ENCODE measurements at places on chromosomes 16 and 17.
A peak's percentile ranks its signal among the peaks of the same experiment; 100 is the strongest.

GRCh38 chr16:57600952-57601580 is 27.4 kb upstream of the ADGRG1 start:
- no peak for DNase-seq

- no peak for DNase-seq
These were observed 6.6 kb upstream of the CBX8 start for GRCh38 chr17:79803421-79803996.

DNA sequence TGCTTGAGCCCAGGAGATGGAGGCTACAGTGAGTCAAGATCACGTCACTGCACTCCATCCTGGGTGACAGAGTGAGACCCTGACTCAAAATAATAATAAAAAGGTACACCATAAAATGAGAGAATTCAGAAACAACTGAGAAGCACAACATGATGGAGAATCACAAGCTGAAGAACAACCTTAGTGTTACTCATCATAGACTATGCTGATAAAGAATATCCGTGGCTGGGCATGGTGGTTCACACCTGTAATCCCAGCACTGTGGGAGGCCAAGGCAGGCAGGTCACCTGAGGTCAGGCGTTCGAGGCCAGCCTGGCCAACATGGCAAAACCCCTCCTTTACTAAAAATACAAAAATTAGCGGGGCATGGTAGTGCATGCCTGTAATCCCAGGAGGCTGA is 16.0 kb downstream of the CREBBP start:
- no peak for DNase-seq

GRCh38 chr17:82845163-82845807 is 5.5 kb upstream of the ZNF750 start:
- no peak for DNase-seq

DNA sequence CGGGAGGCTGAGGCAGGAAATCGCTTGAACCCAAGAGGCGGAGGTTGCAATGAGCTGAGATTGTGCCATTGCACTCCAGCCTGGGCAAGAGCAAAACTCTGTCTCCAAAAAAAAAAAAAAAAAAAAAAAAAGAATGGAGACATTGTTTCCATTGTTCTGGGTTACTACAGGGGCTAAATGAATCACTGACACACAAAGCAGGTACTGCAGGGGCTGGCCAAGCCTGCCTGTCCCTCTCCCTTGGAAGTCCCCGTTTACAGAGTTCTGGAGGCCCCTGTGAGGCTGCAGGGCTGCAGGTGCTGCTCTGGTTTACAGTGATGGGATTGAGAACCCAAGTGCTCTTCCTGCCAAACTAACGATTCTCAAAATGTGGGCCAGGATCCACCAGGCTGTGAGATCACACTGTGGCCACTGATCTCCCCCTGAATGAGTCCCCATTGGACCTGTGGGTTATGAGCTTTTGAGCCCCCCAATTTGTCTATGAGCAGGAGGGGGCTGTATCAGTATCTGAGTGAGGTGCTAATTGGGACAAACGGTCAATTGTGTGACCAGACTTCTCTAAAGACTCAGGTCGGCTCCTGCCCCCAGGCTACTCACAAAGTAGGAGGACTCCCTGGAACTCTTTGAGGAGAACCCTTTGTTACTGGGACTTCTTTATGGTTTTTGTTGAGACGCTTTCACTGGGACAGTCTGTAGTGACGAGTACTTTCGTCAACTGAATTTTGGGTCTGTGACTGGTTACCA is 39.0 kb downstream of the DNAH17 start:
- DNase-seq = peak; percentile 23

DNA sequence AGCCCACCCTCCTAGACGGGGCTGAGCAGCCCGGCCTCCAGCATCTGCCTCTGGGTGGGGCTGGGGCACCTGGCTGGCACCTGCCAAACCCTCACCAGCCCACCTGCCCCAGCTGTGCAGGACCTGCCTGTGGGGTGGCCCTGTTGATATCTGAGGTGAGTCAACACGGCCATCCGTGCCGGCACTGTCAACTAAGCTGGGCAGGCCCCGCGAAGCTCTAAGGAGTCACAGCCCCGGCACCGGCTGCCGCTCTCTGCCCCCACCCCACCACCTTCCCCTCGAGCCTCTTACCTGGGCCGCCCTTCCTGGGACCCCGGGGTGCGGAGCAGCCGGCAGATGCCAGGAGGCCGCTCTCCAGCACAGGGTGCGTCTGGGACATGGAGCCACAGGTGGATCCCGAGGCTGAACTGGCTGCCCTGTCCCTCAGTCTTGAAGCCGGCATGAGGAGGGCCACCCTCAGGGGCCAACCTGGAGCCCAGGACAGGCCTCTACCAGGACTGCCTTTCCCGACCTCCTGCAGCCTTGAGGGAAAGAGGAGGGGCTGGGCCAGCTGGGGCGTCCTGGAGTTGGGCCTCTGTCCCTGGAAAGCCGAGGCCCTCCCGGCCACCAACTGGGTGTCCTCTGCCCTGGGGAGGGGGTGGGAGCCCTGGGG is 515 bp downstream of the CBFA2T3 start:
- no peak for DNase-seq

DNA sequence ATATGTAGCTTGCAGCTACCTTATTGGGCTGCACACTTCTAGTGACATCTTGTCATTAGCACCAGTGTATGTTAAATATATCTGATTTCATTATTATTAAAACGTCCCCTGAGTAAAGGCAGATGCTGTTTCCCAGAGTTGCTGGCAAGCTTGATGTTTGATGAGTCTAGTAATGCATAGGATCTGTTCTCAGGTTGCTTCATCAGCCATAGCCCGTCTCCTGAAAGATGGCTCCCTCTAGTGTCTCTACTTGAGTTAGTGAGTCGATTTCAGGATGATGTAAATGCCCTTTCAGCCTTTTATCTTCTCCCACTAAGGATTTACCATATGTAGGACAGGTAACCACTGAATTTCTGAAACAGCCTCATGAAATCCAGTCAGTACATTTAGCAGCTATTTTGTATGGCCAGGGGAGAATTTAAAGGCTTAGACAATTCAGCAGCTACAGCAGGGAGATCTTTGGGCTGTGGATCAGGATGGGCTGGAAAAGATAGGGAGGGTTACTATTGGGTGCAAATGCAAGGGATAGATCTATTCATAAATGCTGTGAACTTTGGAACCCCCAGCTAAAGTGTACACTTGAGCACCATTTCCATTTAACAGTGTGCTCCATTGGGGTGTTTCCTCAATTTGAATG is 376.3 kb downstream of the CNTNAP4 start:
- DNase-seq = no peak

DNA sequence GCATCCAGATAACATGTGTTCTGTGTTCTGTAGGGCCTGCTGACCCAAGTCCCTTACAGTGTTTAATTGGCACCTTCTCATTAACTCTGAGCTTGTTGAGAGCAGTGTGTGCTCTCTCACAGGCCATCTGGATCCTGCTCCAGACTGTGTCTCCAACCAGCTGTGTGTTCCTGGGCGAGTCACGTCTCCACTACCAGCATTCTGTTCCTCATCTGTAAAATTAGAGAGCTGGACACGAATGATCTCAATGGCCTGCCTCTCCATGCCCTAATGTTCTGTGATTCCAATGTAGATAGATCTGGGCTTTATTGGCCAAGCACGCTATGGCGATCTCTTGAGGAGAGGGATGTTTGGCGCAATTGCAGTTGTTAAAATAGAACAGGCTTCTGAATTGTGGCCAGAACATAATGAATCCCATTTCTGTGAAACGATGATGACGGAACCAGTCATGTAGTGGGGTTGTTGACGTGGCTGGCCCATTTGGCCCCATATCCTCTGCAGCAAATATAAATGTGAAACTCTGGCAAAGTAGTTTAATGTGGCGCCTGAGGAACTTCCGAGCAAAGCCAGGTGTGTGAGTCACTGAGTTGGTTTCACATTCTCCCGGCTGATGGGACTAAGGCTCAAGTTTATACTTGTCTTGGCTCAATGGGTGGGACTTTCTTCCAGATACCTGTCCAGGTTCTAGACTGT is 22.2 kb downstream of the TBX4 start:
- no peak for DNase-seq

- no peak for DNase-seq
These were observed 4.5 kb upstream of the MMP28 start for GRCh38 chr17:35799942-35800341.

GRCh38 chr16:56828647-56829046 is 36.4 kb upstream of the SLC12A3 start:
- DNase-seq = no peak

GRCh38 chr16:5615868-5616642 is 518.5 kb upstream of the EEF2KMT start:
- peak; percentile 37 for DNase-seq

DNA sequence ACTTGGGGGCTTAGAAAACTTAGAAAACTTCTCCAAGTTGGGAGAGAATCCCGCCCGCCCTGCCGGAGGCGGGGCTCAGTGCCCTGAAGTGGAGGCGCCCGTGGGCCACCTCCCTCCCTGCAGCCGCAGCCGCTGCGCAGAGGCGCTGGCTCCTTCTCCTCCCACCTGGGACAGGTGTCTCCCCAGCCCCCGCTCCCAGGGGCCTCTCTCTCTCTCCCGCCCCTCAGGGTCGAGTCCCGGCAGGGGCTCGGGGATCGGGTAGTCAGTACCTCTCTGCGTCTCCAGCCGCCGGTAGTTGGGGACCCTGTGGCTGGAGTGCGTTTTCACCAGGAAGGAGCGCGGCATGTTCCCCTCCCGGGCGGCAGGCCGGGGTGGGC is 257 bp downstream of the SNAI3 start:
- no peak for DNase-seq

GRCh38 chr16:28202147-28202746 is 9.5 kb downstream of the XPO6 start:
- DNase-seq = no peak

- DNase-seq = no peak
These were observed 145.3 kb upstream of the PLCG2 start for GRCh38 chr16:81633680-81634379.

GRCh38 chr17:17749921-17750320 is 68.7 kb downstream of the RAI1 start:
- DNase-seq = no peak

DNA sequence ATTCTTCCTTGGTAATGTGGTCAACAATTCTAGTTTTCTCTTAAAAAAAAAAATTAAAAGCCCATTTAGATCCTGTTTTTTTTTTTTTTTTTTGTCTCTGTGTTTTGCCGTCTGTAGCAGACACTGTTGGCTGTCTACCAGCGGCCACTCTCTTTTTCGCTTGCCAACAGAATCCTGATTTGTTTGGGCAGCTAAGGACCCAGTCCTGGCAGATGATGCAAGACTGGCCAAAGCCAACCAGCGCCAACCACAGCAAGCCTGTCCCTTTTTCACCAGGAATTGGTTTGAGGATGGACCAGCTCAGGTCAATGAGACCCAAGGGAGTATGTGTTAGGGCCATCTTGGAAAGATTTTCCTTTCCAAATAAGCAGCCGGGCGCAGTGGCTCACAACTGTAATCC is 28.2 kb downstream of the ST3GAL2 start:
- no peak for DNase-seq

GRCh38 chr17:10610884-10611283 is 46.2 kb downstream of the MYH3 start:
- no peak for DNase-seq

GRCh38 chr16:10638101-10638500 is 56.6 kb downstream of the TEKT5 start:
- DNase-seq = no peak

GRCh38 chr16:82092711-82093110 is 57.7 kb downstream of the HSD17B2 start:
- DNase-seq = no peak

GRCh38 chr17:52047086-52047485 is 111.4 kb downstream of the CA10 start:
- no peak for DNase-seq

GRCh38 chr16:75372236-75372856 is 61.0 kb downstream of the CFDP1 start:
- DNase-seq = no peak

GRCh38 chr17:76219670-76220383 is 20.5 kb downstream of the RNF157 start:
- DNase-seq = no peak

DNA sequence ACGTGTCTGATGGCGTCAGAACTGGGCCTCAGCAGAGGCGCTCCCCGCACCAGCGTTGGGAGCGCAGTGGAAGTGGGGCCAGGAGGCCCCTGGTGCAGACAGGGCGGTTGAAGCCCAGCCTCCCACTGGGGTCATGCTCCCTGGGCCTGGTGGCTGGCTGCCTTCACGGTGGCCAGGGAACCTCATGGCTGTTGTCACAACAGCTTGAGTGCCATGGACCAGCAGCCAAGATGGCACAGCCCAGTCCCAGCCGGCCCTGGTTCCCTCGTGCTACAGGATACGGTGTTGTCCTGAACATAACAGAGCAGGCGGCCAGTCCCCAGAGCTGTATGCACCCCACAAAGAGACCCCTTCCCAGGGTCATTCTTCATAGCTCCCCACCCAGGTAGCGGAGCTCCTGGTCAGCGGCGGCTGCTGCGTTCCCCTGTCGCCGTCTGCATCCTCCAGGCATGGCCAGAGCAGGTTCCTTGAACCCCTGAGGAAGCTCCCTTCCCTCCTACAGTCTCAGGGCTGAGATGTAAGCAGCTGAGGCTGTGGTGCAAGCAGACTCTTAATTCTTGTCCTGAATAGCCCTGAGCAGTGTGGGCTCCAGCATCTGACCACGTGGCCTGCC is 29.7 kb downstream of the NME3 start:
- no peak for DNase-seq

DNA sequence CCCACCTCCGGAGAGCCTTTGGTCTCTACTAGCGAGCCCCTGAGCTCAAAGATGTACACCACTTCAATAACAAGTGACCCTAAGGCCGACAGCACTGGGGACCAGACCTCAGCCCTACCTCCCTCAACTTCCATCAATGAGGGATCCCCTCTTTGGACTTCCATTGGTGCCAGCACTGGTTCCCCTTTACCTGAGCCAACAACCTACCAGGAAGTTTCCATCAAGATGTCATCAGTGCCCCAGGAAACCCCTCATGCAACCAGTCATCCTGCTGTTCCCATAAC is 702 bp downstream of the SPN start:
- no peak for DNase-seq

- no peak for DNase-seq
These were observed 13.6 kb upstream of the CCDC182 start for GRCh38 chr17:57758654-57759053.

- no peak for DNase-seq
These were observed 21.4 kb downstream of the PLCD3 start for GRCh38 chr17:45110676-45111611.

DNA sequence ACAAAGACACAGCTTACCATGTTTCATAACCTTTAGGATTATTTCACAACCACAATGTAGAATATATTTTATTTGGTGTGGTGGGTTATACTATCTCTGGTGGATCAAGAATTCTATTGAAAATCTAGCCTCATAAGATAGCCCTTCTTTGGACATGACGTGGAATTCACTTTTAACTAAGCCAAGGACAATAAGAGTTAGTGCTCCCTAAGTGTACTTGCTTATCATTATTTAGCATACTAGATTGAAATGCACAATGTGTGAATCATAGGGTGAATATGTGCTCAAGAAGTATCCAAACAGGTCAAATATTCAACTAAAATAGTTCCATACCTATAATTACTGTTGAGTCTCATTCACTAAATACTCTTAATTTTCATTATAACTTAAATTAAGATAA is 1179.5 kb upstream of the GOT2 start:
- DNase-seq = no peak

- DNase-seq = no peak
These were observed 4.8 kb downstream of the KLHL11 start for GRCh38 chr17:41860254-41860931.

GRCh38 chr16:56675685-56676210 is 6.1 kb downstream of the MT1H start:
- DNase-seq = peak; percentile 40
